ENCODE measurements at places on chromosomes 7 and 10. TPM values are rescaled to one million over a fixed set of nuclear protein-coding genes. Genes with fewer than 3 reads are reported as not detected.

- DNase-seq = no peak
Observed at GRCh38 chr7:32223071-32223650, 153.0 kb upstream of the PDE1C start.

DNA sequence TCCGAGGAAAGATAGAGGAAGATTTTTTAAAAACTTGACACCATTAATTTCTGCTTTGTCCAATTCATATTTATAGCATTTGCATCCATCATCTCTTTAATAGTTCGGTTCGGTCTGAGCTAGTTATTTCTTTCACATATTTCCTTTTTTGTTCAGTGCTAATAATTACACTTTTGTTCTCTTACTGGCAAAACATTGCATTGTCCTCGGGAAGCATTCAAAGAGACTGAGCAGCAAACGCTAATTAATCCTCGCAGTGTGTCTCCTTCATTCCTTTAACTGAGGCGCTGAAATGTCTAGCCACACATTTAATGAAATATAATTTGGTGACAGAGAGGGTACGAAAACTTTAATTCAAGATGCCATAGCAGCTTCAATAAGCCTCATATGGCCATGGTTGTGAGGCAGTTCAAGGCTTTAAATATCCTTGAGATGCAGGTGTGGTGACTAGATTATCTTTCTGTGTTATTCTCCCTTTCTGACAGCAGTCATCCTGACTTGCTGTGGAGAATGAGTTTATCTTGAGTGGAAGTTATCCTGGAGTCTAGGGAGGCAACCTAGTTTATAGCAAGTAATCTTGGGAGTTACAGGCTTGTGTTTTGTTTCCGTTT, 431.4 kb downstream of the SDK1 start:
- DNase-seq = no peak

GRCh38 chr10:12459762-12460161, 110.4 kb downstream of the CAMK1D start:
- no peak for DNase-seq

AOAH gene
- not detected for total RNA-seq

MYL10 gene
- not detected for total RNA-seq

GRCh38 chr7:141313896-141314295, 237.3 kb upstream of the AGK start:
- no peak for DNase-seq

- DNase-seq = no peak
Observed at GRCh38 chr10:114444819-114445218, 40.5 kb upstream of the AFAP1L2 start.

DNA sequence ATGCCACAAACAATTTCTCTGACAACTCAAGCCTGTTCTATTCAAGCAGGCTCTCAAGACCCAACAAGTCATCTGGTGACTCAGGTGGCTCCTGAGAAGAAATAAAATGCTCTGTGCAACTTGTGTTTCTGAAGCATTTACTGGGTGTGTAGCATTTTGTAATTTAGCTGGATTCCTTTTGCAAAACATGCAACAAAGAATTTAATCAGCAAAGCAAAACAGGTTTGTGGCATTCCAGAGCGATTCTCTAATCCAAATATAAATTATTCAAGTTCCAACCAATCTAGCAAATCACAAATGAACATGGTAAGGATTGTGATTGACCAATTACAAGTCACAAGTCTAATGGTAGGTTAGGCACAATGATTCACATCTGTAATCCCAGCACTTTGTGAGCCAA, 39.8 kb upstream of the C10orf67 start:
- DNase-seq = no peak

GRCh38 chr10:46285966-46286620, 704 bp upstream of the ANTXRL start:
- DNase-seq = no peak

GRCh38 chr10:118965096-118965495, 64.4 kb upstream of the NANOS1 start:
- no peak for DNase-seq

GRCh38 chr7:22921386-22922086, 92.4 kb downstream of the HYCC1 start:
- no peak for DNase-seq

DNA sequence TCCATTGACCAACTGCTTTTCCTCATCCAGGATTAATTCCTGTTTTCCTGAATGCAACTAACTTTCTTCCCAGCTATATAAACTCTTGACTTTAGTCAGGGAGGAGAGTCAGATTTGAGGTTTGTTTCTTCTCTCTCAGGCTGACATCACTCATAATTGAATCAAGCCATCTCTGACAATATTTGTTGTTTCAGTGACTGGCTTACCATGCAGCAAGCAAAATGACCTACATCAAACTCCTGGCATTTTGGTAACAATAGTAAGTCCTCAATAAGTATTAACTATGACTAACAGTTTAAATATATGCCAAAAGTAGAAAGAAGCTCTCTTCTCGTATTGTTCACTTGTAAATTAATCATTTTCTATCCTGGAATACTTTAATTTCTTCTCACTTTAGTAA, 625.7 kb upstream of the KCND2 start:
- DNase-seq = no peak

DNA sequence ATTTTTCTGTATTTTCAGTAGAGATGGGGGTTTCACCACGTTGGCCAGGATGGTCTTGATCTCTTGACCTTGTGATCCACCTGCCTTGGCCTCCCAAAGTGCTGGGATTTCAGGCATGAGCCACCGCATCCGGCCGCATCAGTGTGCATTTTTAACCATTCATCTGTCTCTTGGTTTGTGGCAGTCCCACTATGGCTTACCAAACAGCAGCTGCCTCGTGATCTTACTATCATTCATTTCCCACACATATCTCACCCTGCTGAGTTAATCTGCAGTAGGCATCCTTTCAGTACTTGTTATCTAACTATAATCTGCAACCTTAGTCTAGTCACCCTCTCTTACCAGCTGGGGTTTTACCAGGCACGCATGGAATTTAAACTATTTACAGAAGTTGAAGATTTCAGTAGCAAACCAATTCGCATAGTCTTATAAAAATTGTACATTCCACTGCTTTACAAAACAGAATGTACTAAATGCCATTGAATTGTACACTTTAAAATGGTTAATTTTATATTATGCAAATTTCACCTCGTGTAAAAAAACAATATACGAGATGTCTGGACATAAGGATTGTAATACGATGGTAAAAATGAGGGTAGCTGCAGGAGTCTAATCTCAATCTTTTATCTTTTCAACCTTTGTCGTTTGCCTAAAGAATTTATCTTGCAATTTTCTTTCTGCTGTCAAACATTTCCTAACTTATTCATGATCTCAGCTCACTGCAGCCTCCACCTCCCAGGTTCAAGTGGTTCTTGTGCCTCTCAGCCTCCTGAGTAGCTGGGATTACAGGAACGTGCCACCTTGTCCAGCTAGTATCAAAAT, 4.6 kb upstream of the TBC1D12 start:
- DNase-seq = peak; percentile 28

DNA sequence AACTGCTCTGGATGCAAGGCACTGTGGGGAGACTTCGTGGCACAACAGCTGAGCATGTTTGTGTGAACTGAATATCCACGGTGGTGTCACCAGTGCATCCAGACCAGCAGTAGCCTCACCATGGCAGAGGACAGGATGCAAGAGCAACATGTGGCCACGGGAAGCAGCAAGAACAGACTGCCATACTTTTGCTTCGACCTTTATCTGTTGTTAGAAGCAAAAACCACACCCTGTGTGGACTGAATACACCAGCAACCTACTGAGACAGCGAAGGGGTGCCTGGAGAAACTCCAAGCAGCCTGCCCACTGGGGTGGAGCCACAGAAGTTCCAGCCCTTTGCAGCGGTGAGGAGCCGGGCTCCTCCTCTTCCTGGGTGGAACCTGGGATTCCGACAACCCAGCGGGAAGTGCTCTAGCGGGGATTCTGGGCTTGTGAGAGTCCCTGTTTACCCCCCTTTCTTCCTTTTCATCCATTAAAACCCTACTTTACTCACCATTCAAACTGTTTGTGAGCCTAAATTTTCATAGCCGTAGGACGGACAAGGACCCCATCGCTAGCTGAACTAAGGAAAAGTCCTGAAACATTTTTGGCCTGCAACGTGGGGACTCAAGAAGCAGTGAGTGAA, 584.9 kb downstream of the GRM8 start:
- DNase-seq = no peak

DNA sequence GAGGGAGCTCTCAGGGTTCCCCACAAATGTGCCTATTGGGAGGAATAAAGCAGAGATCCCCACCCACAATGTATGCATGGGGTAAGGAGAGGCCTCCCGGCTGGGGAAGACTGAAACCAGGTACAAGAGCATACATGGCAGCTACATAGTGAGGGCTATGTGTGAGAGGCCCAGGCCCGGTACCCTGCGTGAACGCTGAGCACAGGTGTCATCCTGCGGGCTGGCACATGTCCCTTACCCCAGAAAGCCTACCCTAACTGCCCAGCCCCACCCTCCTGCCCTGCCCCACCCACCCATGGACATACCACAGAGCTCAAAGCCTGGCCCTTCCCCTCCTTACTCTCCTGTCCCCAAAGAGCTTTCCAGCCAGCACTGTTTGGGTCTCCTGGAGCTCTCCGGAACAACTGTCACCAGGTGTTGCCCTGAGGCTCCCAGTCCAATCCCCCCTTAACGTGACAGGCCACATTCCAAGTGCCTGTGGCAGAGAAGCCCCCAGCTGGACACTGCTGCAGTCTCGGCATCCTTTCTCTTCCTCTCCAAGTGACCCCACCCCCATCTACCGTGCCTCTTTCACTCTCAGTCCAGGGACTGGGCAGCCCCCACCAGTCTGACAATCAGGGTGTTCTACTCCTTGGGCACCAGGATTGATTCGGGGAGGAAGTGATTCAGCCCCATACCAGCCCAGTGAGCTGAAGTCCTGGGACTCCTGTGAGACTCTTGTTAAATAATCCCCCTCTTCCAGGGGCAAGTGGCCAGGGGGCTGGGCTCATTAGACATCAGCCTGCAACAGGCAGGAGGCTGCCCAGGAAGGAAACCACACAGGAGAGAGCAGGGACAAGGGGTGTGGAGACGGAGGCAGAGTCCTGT, 19.6 kb downstream of the GRID1 start:
- no peak for DNase-seq

PSTK gene
- total RNA-seq = 4.8 TPM

WASHC2A gene
- 24.5 TPM for total RNA-seq

DNA sequence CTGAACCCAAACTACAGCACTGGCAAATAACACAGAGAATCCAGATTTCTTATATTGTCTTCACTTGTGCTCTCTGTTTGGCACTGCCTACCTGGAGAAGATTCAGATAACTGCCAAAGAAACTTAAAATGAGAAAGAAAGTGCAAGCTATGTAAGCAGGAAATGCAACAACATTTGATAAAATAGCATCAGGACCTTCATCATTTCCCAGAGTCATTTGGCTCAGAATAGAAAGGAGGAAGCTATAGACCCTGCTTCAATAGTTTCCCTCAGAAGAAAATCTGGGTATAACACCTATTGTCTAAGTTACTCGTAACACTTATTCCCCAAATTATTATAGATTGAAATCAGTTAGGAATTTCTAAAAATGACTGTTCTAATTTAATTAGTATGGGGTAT, 56.2 kb downstream of the CC2D2B start:
- no peak for DNase-seq

SPDYE11 gene
- total RNA-seq = not detected

DNA sequence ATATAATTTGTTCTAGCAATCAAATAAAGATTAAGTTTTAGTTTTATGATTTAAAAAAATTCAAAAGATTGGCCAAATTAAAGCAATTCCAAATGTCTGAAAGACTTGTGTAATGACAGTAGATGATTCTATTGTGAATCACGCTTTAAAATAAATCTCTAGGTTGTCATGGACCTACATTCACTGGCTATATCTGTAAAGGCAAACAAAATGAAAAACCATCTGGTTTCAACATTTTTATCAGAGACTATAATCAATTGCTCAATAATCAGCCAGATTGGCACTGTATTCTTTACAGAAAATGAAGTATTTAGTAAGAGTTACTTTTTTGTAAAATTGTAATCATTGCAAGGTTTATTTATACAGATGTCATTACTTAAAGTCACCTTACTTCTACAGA, 60.7 kb downstream of the DGKB start:
- no peak for DNase-seq

Data from GM23338 (cell line).